ENCODE measurements at places on chromosomes 3 and 15.

GRCh38 chr3:50347187-50347813 lies 1.8 kb upstream of the ZMYND10 start:
- DNase-seq: peak; percentile 76

DNA sequence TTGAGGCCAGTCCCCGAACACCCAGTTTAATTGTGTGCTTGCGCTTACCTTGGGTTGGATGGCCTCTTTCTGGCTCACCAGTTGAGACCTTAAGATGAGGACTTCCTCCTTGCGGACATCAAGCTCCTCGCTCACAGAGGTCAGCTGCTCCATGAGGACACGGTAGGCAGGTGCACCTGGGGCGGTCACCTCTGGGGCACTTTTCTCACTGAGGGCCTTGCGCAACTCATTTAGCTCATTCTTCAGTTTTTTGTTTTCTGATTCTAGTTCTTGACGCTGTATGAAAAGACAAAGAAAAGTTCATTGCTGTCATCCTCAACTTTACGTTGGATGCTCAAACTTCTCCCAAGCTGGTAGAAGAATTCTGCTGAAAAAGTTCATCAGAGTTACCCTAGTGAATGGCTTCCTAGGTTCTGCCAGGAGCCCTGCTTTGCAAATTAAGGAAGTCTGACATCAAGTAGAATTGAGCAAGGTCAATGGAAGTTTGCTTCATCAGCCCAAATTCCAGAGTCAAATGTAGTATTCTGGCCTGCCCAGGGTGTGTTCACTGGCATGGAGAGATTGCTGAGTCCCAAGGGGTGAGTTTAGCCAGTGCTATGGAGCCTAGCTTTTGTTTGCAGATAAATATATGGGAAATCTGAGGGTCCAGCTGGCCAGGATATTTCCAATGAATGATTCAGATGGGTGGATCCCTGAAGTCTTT lies 55.8 kb upstream of the MYO5C start:
- DNase-seq: no peak

GRCh38 chr3:144773350-144773749 lies 801.7 kb downstream of the DIPK2A start:
- DNase-seq: no peak

GRCh38 chr3:143998266-143998665 lies 26.6 kb downstream of the DIPK2A start:
- DNase-seq: no peak

DNA sequence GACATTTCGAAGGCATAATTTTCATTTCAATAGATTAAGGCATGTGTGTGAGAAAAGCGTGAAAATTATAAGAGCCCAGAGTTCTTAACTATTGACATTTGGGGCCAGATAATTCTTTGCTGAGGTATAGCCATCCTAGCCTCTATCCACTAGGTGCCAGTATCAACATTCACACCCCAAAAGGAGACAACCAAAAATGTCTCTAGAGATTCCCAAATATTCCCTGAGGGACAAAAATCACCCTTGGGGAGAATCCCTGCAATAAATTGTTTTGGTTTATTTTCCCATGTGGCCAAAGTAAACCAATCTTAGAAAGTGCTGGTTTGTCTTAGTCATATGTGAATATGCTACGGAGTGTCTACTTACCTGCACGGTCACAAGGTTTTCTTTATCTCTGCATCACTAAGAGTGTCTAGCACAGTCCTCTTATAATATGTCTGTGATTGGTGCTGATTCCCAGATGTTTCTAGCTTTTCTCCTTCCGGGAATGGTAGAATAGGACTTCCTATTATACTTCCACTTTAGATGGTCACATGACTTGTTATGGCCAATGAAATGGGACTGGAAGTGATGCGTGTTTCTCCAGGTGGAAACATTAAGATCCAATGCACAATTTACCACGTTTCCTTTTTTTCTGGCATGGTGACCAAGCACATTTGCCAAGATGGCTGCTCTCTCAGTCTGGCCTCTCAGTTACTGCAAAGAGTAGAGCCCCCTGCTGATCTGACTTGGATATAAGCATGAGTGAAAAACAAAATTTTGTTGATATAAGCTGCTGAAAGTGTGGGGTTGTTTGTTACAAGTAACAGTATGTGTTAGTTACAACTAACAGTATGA lies 8.0 kb upstream of the KBTBD8 start:
- no peak for DNase-seq
